ENCODE measurements at places on chromosomes 2 and 18.

DNA sequence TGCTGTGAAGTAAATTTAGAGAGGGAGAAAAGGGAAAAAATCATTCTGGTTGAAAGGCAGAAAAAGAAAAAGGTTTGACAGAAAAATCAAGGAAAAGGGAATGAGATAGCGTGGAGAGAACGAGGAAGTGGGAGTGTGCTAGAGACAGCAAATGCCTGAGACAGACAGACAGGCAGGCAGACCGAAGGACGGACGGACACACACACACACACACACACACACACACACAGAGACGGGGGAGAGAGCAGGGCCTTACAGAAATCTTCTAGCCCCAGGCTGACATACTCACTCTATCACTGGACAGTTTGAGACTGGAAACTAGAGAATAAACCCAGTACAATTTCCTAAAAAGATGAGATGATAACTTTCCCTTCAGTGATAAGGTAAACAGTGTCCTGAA lies 238.4 kb downstream of the ZNF521 start:
- DNase-seq, result no peak

- DNase-seq, result no peak
These were observed 24.6 kb upstream of the SPOPL start for GRCh38 chr2:138476940-138477339.

DNA sequence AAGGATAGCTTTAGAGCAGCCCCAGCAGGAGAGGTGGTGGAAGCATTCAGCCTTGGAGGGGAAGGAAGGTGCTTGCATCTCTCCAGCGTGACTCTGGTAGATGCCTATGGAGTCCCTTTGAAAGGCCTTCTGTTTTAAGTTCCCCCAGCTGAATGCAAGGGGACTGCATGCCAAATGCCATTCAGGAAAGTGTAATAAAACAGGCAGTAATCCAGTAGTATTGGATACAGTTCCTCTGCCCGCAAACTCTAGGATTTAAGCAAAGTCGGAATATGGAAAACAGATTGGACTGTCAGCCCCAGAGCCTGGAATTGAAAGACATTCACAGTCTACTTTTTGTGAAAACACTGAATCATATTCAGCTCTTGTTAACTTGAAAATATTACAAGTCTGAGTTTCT lies 125.2 kb upstream of the GAREM1 start:
- DNase-seq, result no peak

DNA sequence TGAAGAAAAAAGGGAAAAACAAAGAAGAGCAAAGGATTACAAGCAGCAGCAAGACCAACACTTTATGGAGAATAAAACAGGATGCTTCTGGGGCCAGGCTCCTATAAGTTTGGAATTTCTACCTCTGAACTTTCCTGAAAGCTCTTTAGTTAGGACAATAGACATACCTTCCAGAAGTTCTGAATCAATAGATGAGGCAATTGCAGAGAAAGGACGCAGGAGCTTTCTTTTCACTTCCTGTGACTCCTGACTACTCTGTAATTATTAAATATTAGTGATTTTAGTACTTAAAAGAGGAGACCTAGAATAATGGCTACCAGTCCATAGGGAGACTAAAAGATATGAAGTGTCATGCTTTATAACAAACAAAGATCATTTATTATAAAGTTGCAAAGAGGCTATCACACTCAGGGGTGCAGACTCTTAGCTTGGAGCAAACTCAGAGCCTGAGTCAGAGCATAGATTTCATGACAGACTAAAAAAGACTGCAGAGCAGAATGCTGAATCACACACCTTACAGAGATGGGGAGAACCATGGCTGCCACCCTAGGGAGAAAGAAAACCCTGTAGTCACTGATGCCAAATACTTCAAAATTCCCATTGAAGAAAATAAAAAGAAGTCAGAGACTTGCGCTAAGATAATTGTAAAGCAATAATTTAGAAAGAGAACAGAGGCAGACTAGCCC lies 52.5 kb upstream of the FAM136A start:
- DNase-seq, result no peak

- no peak for DNase-seq
These were observed 180.3 kb upstream of the ETAA1 start for GRCh38 chr2:67216881-67217280.

DNA sequence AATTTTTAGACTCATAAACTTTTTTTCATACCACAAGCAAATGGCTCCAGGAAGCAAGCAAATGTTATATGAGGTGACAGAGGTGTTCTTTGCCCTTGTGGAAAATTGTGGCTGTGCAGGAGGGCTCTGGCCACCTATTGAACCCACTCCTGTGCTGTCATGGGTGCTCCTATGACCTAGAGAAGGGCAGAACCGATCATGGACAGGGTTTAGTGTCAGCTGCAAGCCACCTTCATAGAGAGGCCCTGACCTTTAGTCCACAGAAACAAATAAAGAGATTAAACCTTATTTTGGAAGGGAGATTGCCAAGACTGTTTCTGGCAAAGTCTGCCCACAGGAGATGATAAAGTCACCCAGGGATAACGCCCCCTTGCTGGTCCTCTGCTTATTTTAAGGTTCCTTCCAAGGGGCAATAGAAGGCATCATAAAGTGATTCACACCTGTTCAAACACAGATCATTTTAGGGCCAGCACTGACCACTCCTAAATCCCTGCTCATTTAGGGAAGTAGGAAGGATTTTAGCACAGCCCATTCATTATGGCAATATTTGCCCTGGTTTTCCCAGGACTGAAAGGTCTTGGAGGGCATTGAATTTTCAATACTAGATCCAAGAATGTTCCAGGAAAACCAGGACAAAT lies 26.1 kb upstream of the STAT4 start:
- no peak for DNase-seq

DNA sequence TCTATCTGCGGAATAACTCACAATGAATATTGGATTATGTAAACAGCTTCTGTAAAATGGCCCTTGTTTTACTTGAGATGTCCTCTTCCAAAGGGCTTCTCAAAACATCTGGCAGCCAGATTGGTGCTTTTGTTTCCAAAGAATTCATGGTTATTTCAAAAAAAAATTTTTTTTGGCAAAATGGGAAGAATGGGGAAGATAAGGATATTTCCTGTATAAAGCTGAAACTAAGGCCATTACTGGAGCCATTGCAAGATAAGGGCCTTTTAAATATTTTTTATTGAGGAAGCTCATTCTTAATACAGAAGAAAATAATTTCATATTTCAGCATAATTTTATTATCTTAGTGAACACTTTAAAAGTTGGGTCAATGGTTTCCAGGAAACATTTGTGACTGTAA lies 259.1 kb downstream of the GALNT13 start:
- DNase-seq, result no peak

DNA sequence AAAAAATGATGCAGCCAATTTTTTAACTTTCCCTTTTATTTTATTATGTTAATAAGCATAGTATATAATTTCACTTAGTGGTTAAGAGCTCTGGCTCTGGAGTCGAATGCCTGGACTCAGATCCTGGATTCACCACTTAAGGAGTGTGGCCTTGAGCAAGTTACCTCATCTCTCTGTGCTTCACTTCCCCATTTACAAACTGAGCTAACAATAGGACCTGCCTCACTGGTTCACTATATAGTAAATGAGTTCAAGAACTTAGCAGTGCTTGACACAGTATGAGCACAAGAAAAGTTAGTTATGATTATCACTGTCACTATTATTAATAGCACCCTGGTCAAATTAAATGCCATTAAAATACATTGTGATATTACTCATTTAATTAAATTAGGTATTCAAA lies 30.6 kb downstream of the SCN3A start:
- no peak for DNase-seq

Data from CD4-positive, alpha-beta T cell treated with Interleukin-4 for 4 hours (primary cell).